ENCODE measurements at places on chromosomes 13 and 19.

GRCh38 chr19:3116621-3117020 is 19.2 kb upstream of the GNA15 start:
- DNase-seq: peak; percentile 65

- peak; percentile 55 for DNase-seq
Measured at GRCh38 chr19:33404506-33405253, 31.2 kb downstream of the CEBPG start.

DNA sequence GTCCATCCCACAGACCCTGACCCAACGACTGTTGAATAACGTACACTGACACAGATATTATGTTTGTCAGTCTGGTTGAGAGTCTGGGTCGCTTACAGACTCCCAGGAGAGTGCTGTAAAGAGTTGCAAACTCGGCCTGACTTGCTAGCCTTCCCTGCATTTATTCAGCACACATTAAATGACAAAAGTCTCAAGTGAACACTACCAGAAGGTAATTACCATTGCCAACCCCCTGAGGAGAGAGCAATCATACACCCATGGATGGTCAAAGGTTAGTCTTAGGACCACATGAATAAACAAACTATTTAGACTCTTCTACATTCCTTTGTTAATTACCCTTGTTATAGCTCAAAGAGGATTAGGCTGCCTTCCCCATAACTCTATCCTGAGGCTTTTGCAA is 1048.6 kb downstream of the PCDH17 start:
- no peak for DNase-seq

DNA sequence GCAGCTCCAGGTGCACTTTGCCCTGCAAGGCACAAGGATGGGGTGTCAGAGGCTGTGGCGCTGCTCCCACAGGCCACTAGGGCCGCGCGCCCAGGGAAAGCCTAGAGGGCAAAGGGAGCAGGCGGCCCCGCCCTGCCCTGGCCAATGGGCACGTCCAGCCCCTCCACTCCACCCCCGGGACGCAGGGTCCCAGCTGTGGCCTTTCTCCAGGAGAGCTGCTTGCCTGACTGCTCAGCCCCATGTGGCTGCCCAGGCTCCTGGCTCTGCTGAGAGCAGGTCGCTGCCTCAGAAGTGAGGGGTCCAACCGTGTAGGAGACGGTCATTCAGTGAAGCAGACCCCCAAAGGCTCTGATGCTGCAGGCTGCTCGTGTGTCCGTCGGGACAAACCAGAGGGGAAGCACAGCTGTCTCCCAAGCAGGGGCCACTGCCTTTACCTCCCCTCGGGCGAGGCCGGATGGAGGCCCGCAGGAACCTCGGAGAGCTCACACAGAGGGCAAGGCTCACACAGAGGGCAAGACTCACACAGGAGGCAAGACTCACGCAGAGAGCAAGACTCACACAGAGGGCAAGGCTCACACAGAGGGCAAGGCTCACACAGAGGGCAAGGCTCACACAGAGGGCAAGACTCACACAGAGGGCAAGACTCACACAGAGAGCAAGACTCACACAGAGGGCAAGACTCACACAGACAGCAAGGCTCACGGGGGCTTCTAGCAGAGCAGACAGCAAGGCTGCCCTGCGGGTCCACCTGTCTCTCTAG is 56.2 kb upstream of the C13orf46 start:
- no peak for DNase-seq

DNA sequence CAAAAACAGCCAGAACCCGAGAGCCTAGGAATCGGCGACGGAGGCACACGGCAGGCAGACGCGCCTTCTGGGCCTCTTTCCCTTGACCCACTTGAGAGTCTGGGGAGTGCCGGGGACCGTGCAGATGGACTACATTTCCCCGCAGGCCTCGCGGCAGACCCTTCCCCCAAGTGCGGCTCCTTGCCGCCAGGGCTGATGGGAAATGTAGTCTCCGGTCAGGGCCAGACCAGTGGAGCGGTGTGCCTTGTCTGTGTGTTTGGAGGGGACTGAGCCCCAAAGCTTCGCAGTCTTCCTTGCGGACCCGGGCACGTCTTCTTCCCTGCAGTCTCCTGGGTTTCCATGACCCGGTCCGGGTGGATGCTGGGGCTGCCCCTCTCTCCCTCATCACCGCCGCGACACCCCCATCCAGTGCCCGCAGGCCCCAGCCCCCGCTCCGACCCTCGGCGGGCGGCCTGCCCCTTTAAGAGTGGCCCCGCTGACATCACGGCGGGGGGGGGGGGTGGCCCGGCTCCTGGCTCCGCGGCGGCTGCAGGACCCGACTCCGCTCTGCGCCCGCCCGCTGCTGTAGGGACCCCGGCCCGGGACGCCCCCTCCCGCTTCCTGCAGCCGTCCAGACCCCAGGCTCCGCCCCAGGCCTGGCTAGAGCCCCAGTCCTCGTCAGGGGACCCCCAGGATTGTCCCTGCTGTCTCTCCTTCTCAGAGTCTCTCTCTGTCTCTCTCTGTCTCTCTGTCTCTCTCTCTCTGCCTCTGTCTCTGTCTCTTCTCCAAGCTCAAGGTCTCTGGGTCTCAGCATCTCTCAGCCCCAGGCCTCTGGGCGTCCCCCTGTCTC is 758 bp upstream of the CACNG7 start:
- peak; percentile 23 for DNase-seq

DNA sequence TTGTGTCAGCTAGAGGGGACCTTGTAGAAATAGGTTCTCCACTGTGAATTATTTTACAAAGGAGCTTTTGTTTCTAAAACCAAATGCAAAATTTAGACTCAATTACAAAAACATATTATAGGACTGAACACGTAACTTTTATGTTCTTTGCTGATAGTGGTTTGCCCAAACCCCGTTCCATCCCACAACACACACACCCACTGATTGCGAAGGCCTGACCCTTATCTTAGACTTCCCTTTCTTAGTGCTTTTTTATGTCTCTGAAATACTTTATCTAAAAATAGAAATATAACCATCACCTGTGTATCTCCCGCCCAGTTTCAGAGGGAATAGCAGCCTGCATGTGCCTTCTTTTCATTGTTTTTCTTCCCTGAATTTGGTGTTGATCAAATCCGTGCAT is 13.0 kb downstream of the CCNA1 start:
- no peak for DNase-seq

DNA sequence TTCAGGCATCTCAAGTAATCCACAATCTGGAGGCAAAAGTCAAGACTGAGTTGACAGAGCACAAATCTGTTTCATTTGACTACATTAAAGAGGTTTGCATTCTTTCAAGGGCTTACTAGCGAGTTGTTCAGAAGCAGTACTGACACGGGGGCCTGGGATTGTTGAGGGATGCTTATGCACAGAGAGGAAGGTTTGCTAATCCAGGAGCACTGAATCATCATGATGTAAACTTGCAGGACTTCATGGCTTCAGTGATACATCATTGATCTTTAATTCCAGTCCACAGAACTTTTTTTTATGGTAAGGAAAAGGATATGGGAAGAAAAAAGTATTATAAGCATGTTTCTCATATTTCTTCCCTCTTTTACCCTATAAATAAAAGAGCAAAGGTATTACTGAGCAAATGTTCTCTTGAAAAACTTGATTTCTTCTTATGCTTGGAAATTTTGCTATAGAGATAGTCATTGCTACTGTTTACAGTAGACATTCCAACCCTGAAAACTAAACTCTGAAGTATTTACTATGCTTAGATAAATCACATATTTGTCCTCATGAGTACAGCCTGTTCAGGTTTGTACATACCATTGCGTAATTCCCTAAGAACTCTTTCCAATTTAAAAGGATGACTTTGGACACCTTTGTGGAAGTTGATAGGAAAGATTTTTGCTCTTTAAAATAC is 65.8 kb upstream of the KPNA3 start:
- DNase-seq: no peak

DNA sequence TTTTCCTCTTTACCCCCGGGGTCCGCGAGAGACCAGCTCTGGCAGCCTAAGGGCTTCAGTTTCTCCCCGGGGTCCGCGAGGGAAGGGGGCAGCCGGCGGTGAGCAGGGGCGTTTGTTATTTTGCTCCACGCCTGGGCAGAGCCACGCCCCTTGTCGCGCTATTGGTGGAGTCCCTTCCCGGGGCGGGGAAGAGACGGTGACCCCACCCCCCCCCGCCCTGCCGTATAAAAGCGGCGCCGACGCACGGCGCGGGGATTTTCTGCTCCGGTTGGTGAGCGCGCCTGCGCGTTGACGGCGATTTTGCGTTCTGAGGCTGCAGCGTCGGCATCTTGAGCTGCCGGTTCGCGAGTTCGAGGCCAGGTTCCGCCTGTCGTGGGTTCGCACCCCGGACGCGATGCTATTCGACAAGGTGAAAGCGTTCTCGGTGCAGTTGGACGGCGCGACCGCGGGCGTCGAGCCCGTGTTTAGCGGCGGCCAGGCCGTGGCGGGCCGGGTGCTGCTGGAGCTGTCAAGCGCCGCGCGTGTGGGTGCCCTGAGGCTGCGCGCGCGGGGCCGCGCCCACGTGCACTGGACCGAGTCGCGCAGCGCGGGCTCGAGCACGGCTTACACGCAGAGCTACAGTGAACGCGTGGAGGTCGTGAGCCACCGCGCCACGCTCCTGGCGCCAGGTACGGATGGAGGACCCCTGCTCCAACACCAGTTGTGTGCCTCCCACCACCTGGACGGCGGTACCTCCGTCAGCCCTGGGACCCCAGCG is at the start of gene ARRDC2:
TSS of gene ARRDC2 (plus strand) at position 254 of the 757 bp plus-strand sequence. CDS start at position 395, 141 bp downstream.
- peak; percentile 96 for DNase-seq

DNA sequence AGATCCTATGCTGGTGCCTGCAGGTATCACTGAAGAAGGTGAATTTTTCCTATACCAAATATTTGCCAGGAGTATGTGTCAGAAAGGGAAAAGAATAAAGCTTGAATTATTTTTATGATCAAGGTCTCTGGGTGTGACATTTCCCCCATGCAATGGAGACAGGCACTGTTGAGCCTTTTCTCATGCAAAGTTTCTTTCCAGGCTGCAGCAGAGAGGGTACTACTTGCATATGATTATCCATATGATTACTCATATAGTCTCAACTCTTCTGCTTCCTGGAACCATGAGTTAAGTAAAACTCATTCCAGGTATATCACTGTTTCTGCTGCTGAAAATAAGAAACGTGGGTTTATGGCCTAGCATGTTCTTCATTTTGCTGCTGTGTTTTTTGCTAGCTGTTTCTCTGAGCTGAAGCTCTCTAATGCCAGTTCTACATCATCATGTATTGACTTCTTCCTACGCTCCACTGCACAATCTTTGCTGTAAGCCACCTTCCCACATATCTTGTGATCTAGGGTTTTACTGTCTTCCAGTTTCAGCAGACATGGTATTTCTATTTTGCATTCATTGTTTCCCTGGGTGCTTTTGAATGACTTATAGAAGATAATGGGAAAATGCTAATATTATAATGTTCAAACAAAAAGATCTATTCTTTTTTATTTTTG is 278.7 kb upstream of the GPC6 start:
- DNase-seq: no peak

GRCh38 chr13:94312511-94313216 is 166.8 kb downstream of the DCT start:
- DNase-seq: no peak

- peak; percentile 49 for DNase-seq
Measured at GRCh38 chr13:30978981-30979956, 46.8 kb downstream of the TEX26 start.

DNA sequence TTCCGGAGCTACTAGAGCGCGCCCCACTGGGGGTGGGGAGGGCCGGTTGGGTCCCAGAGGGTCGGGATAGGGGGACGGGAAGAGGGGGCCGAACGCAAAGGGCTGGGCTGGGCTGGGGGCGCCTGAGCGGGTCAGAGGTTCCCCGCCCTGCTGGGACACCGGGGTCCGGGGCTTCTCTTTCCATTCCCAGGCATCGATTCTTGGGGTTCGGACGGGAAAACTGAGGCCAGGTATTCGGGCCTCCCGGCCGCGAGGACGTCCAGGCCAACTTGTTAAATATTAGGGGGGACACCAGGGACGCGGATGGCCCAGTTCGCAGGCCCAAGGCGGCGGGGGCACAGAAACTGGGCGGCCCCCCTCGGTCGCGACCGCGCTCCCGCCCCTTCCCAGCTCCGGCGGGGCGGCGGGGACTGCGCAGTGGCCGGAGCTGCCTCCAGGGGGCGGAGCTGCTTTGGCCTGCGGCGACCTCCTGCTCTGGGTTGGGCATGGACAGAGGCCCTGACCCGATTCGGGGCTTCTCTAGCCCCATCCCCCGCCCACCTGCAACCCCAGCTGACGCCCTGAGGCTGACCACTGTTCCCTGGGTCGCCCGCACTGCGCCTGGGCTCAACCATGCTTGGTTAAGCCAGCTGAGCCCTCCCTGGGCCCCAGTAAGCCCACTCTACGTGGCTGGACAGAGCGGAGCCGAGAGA is 1.2 kb upstream of the KLF16 start:
- peak; percentile 95 for DNase-seq

DNA sequence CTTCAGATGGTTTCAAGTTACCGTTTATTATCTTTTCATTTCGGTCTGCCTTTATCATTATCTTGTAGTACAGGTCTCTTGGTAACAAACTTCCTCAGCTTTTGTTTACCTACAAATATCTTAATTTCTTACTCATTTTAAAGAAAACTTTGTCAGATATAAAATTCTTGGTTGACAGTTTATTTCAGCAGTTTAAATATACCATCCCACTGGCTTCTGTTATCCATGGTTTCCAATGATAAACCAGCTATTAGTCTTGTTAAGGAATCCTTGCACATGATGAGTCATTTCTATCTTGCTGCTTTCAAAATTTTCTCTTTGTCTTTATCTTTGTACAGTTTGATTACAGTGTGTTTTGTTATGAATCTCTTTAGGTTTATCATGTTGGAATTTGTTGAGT is 308.3 kb upstream of the SPRY2 start:
- no peak for DNase-seq

GRCh38 chr13:50481936-50482335 is 361.6 kb downstream of the DLEU7 start:
- DNase-seq: no peak

- no peak for DNase-seq
Measured at GRCh38 chr13:74966814-74967424, 515.0 kb downstream of the TBC1D4 start.

- DNase-seq: no peak
Measured at GRCh38 chr19:37936886-37937285, 29.9 kb downstream of the SIPA1L3 start.

DNA sequence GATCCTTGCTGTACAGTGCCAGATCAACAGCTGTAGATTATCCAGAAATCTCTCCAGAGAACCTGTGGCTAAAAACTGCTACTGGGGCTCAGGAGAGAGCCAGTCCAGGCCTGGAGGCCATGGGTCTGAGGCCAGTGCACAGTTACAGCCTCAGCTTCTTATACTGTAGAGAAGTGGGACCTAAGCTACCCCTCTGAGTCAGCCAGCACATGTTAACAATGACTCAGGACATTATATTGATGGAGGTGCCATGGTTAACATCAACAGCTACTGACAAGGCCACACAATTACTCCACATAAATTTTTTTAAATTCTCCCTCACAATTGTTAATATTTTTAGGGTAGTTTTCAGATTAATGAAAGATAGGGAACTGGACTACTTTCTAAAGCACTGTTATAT is 138.5 kb downstream of the RBM26 start:
- no peak for DNase-seq

GRCh38 chr19:55641426-55642152 is 787 bp downstream of the ZNF580 start:
- no peak for DNase-seq

GRCh38 chr19:41604831-41605230 is 22.0 kb downstream of the CEACAM4 start:
- DNase-seq: no peak

Data from upper lobe of left lung (tissue), 6 donors.